ENCODE measurements at places on chromosomes 2 and 18.

- no peak for DNase-seq
Observed at GRCh38 chr2:130823171-130823885, 13.4 kb upstream of the ARHGEF4 start.

DNA sequence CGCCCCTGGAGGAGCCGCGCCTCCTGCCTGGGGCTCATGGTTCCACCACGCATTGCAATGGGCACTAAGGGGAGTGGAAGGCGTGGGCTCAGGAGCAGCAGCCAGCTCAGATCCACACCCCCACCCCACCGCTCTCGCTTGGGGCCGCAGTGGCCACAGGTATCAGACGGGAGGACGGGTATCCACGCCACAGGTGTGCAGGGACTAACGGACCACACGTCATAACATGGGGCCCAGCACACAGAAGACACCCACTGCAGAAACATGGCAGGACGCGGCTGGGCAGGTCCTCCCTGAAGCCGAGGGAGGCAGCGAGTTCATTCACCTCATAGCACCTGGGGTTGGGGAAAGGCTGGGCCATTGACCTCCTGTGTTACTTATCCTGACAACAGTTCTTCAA, 13.0 kb downstream of the HDAC4 start:
- DNase-seq: no peak

DNA sequence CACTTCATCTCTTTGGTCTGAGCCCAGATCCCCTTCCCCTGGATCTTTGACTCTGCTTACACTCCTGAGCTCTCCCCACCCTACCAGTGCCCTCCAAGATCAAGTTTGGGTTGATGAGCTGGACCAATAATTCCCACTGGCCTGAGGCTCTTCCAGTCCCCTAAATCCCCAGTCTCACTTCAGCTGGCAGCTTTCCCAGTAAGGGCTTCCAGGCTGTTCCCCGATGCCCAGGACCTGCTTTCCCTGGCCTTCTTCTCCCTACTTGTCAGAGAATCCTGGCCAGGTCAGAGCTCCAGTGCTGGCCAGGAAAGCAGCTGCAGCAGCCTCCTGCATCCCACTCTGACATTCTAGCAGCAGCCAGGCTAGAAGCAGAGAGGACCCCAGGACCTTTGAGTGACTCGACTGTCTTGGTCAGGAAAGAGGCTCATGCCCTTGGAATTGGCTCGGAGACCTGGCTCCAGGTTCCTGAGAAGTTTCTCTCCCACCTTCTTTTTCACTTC, 3.5 kb downstream of the WNT6 start:
- no peak for DNase-seq

GRCh38 chr2:182559623-182560022, 132.8 kb upstream of the PDE1A start:
- peak; percentile 40 for DNase-seq

GRCh38 chr2:64402876-64403275, 51.1 kb upstream of the LGALSL start:
- DNase-seq: no peak

Data from HFFc6 (cell line).